ENCODE measurements at places on chromosomes 11 and 22.

GRCh38 chr11:81444297-81444696 is 1289.4 kb downstream of the FAM181B start:
- no peak for DNase-seq

- DNase-seq: no peak
These were observed 1.7 kb upstream of the BID start for GRCh38 chr22:17775781-17776465.

- no peak for DNase-seq
These were observed 171.8 kb downstream of the IGLL1 start for GRCh38 chr22:23408321-23408720.

GRCh38 chr11:114399490-114400215 is 658 bp downstream of the C11orf71 start:
- no peak for DNase-seq

DNA sequence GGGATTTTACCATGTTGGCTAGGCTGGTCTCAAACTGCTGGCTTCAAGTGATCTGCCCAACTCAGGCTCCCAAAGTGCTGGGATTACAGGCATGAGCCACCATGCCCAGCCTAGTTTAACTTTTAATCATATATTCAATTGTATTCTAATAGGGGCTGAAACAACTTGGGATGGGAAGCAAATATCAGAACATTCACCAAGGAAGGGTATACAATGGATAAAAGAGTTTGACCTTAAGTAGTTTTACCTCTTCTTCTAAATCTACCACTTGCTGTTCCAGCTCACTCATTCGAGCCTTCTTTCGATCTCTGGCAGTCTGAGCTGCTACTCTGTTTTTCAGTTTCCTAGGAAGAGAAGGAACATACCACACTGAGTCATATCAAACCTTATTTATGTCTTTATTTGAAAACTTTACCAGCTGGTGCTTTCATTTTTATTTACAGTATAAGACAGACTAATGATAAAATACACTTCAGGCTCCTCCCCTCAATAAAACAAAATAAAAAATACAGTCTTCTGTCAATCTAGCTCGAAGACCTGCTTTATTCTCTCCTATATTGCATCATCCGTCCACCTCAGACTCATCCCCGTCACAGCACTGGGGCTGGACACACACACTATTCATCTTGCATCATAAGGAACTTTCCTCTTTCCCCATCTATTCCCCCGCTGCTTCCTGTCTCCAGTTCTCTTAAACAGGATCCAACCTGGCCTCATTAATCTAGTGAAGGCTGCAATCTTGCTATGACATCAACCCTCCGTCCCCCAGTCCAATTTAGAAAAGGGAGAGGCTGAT is 1.4 kb downstream of the XBP1 start:
- DNase-seq: no peak

DNA sequence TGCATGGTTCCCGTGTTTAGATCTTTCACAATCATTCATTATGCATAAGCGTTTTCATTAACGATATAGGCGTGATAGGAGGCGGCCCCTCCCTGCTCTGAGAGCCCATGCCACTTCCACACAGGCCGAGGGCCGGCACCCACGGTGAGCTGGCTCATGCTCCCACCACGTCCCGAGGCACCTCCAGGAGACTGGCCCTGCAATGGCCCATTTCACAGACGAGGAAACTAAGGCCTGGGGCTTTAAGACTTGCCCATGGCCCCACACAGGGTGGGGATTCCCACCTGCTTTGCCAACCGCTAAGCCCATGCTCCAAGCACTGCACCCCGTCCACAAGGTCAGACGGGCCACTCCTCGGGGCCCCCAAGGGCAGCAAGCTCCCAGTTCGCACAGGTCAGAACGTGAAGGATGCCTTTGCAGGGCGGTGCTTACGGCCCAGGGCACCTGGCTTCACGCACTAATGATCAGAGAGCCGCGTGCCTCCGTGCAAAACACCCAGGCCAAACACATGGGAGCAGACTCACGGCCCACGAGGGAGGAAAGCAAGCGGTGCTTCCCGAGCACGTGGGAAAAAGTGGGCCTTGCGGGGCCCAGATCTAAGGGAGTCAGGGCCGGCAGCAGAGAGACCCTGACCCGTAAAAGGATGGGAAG is 8.3 kb downstream of the OSBPL5 start:
- DNase-seq: no peak

DNA sequence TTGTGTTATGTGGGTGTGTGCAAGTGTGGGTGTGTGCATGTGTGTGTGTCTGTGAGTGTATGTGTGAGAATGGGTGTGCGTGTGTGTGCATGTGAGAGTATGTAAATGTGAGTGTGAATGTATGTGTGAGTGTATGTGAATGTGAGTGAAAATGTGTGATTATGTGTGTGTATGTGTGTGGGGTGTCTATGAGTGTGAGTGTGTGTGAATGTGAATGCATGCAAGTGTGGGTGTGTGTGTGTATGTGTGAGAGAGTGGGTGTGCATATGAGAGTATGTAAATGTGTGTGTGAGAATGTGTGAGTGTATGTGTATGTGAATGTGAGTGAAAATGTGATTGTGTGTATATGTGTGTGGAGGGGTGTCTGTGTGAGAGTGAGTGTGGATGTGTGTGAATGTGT is 1292.7 kb downstream of the TBC1D22A start:
- DNase-seq: no peak

- no peak for DNase-seq
These were observed 229.9 kb upstream of the ANO5 start for GRCh38 chr11:21963013-21963412.

- no peak for DNase-seq
These were observed 34.9 kb upstream of the RRAS2 start for GRCh38 chr11:14393889-14394288.

DNA sequence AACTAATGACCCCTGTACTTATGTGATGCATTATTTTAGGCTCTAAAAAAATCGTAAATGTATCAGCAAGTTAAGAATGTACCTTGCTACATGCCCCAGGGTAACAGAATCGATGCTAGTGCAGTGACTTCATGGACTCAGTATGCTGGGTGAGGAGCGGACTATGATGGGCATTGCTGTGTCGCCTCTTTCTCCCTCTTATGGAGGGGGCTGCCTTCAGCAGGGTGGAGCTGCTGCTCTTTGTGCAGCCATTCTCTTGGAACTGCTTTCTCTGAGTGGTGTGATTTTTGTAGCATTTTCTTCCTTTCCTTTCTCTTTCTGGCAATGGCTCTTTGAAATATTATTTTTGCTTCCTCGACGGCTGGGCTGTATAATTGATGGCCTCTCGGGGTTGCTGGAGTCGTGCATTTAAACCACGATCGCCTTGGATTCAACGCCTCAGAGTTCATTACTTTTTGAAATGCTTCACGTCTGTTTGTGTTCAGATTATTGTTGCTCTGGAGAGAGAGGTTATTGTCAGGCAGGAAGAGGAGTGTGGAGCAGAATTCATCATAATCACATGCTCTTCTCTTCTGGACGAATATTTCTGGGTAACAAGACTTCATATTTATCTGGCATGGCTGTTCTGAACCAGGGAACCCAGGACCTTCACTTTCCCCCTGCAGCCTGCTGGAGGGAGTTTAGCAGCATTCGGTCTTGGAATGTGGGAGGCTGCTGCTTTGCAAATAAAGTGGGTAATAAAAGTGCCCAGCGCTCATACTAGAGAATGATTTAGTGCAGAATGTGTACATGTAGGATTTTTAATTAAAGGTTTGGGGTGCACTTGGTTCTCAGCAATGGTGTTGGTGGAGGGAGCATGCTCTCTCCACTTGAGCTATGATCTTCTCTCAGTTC is 804.2 kb downstream of the NTM start:
- DNase-seq: no peak

GRCh38 chr11:9178716-9179115 is 86.4 kb downstream of the DENND5A start:
- DNase-seq: no peak

GRCh38 chr11:61193596-61193995 is 9.7 kb upstream of the PGA3 start:
- no peak for DNase-seq

GRCh38 chr22:46070215-46070802 is 80.0 kb upstream of the PPARA start:
- no peak for DNase-seq

- no peak for DNase-seq
These were observed 519.4 kb downstream of the BRD1 start for GRCh38 chr22:49308300-49308699.

- DNase-seq: no peak
These were observed 194.8 kb downstream of the MIAT start for GRCh38 chr22:26852176-26852575.

GRCh38 chr11:75351541-75351790 is at the start of gene ARRB1:
ARRB1 (minus strand) TSS chr11:75351661; CDS start chr11:75351607, 54 bp downstream.
- DNase-seq: no peak

- no peak for DNase-seq
These were observed 121.6 kb downstream of the BUD13 start for GRCh38 chr11:116651098-116651736.

DNA sequence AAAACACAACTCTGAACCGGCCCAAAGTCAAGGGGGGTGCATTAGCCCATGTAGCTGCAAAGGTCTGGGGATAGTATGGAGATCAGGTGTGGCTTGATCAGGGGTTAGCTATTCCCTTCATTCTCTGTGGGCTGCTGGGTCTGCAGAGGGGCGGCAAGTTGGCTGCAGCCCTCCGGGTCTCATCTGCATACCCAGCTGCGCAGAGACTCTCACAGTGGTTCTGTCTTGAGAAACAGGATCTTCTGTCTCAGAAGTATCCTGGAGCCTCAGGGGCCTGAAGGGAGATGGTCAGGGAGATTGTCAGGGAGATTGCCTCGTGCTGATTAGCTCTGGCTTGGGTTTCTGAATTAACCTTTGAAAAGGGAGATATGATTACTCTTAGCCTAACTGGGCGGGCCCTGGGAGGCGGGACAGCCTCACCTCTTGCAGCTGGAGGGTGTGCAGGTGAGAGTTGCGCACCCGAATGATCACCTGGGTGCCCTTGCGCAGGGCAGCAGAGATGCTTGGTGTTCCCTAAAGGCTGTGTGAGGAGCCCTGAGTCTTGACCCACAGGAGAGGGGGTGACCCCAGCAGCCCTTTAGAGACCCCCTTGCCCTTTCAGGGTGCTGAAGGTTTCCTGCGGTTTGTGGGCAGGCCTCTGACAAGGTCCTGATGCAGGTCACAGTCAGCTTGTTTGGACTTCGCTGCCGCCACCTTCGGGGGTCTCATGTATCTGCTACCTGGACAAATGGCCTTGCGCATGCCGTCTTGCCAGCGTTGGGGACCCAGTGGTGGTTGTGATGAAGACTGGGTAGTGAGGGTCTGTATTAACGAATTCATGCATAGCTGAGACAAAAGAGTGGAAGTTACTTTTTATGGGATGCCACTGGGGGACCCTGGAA is 7.3 kb downstream of the ARHGAP8 start:
- DNase-seq: no peak

- DNase-seq: no peak
These were observed 87.7 kb upstream of the GNAZ start for GRCh38 chr22:22982616-22983015.
